ENCODE measurements at places on chromosomes 7 and 10.
A peak's percentile ranks its signal among the peaks of the same experiment; 100 is the strongest.

DNA sequence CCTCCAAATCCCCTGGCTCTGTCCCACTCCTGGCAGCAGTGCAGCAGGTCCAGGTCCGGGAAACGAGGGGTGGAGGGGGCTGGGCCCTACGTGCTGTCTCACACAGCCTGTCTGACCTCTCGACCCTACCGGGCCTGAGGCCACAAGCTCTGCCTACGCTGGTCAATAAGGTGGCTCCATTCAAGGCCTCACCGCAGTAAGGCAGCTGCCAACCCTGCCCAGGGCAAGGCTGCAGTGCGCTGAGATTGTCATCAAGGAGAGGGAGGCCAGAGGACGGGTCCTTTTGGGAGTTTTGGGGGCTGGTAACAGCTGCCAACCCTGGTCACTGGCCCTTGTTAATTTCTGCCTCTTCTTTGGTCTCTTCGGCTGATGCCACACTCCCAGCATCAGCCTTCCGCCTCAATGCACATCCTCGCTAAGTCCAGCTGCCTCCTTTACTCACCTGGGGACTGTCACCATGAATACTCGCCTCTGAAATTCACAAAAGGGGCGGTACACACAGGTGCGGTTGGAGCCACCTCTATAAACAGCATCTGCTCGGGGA, 3.5 kb downstream of the EPO start:
- H3K36me3 ChIP-seq, result peaks cover 3% of the 10 kb centered on the region
- no peak overlapping the region for H3K4me3 ChIP-seq
- H3K27ac ChIP-seq, result no peak overlapping the region
- DNase-seq, result no peak
- H3K27me3 ChIP-seq, result peaks cover 85% of the 10 kb centered on the region
- H3K4me1 ChIP-seq, result no peaks in the 10 kb centered on the region

DNA sequence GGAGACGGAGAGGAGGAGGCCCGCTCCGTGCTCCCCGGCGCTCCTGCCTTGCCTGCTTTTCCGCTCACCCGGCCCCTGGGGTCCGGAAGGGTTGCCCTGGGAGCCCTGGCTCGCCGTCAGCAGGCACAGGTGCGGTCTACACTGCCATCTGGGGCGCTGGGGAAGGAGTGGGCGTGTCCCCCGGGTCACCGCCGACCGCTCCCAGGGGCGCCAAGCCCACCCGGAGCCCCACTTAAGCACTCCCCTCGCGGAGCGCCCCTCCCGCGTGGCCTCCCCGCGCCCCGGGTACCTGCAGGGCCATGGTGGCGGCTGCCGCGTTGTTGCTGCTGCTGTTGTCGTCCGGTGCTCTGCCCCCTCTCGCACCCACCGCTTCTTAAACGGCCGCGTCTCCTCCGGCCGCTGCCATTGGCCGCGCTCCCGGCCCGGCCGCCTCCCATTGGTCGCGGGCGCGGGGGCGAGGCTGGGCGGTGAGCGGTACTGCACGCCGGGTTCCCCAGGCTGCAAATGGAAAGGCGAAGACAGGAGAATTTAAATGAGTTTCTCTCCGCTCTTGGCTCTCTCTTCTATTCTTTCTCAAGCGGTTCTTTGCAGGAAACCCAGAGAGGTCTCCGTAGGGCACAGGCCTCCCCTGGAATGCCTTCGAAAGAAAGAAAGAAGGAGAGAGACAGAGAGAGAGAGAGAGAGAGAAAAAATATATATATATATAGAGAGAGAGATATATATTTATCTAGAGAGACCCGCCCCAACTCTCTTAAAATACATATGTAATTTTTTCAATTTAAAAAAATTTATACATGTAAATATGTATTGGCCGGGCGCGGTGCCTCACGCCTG, at the start of gene ACBD7:
Gene ACBD7, minus strand, starts transcription at position 349 of the 834 bp plus-strand sequence. Its CDS starts 48 bp downstream, at position 301.
- no peak within 1 kb of the TSS for H3K27ac ChIP-seq
- DNase-seq, result peak; percentile 78
- peaks cover 4% of the 10 kb centered on the region for H3K27me3 ChIP-seq

DNA sequence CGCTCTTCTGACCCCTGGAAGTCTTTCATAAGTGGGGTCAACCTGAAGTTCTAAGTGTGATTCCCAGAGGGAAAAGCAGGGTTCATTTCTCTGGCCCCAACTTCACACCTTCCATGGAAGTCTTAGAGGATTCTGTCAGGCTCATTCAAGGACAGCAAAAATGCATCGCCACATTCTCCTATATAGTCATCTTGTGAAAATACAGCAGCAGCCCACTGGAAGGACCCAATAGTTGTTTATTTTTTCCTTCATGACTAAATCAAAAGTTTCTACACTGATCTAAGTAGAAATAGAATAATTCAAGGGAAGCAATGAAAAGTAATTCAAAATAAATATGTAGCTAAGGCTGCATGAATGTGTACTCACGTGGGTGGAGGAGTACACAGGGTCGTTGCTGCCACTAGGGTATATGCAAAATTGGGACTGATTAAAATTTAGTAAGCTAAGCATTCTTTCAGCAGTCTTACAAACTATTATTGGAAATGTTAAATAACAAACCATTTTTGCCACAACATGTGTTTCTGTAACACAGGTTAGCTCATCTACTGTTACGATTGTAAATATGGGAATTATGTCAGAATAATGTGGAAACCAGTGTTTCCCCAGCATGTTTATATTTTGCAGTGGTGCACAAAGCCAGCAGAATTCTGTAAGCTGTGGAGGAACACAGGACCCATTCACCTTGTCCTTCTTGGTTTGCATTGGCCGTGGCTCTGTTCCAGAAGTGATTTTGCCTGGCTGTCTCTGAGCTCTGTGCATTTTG, 33.5 kb downstream of the EEPD1 start:
- H3K27me3 ChIP-seq, result no peaks in the 10 kb centered on the region
- peaks cover 15% of the 10 kb centered on the region for H3K4me1 ChIP-seq
- DNase-seq, result no peak
- no peak overlapping the region for H3K27ac ChIP-seq

DNA sequence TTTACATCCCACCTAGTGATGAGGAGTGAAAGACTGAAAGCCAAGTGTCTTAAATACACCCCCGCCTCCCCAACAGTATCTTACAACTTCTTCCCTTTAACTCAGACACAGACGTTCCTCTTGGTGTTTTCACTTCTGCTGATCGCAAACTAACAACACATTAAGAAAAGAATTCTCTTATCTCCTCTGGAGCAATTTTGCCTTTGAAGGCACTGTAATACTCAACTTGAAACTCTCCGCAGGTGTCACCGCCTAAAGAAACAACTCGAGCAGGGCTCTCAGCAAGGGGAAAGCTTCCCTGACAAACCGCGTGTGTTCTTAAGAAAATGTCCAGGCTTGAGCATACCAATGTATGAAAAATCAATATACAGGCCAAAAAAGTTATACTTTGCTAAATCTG, 452 bp downstream of the SEMA3C start:
- peak overlapping the region; percentile 88 for H3K4me3 ChIP-seq
- no peaks in the 10 kb centered on the region for H3K27me3 ChIP-seq
- H3K36me3 ChIP-seq, result peaks cover 5% of the 10 kb centered on the region
- peaks cover 35% of the 10 kb centered on the region for H3K4me1 ChIP-seq
- DNase-seq, result no peak

Measured in neural crest cell (in vitro differentiated cells).